ENCODE measurements at places on chromosomes 7 and 10. TPM values are rescaled to one million over a fixed set of nuclear protein-coding genes. Genes with fewer than 3 reads are reported as not detected.

The LANCL2 gene
- 4.9 TPM for total RNA-seq

The ADRB1 gene
- not detected for total RNA-seq

The TAS2R5 gene
- 5.2 TPM for total RNA-seq

The MRLN gene
- total RNA-seq = not detected

DNA sequence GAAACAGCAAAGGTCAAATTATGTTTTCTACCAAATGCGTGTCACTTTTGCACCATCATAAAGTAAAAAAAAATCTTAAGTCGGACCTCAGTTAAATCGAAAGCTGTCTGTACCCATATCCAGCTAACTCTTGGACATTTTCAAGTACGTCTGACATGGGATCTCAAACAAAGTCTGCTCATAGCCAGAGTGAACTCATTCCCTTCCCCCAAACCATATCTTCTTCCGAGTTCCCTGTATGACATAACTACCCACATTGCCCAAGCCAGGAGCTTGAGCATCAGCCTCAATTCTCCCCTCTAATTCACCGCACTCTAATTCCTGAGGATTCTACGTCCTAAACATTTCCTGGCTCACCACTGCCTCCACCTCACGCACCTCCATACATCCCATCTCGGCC is 44.8 kb upstream of the TARP start:
- no peaks in the 10 kb centered on the region for H3K27me3 ChIP-seq
- peak overlapping the region; percentile 93 for H3K27ac ChIP-seq
- no peak for DNase-seq
- H3K36me3 ChIP-seq = no peaks in the 10 kb centered on the region
- peaks cover 7% of the 10 kb centered on the region for H3K4me1 ChIP-seq

DNA sequence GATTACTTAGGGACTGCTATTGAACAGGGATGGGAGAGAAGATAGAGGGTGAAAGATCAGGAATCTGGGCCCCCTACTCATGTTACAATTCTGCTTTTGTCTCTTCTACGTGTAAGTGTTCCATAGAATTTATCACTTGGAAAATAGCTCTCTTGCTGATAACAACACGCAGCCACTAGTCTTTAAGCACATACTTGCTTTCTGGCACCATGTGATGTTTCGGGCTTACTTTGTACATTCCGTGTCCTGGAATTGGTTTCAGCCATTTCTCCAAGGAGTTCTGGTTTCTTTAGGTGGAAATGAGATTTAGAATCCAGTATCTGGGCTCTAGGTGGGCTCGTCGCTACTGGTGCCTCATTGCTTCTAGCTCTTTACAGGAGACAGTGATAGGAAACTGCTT is 59.7 kb downstream of the TFAM start:
- no peak overlapping the region for H3K4me3 ChIP-seq
- no peak for DNase-seq
- peaks cover 18% of the 10 kb centered on the region for H3K27me3 ChIP-seq

- H3K27ac ChIP-seq = no peak overlapping the region
- H3K4me1 ChIP-seq = no peaks in the 10 kb centered on the region
- DNase-seq = no peak
- H3K27me3 ChIP-seq = peaks cover 3% of the 10 kb centered on the region
- no peaks in the 10 kb centered on the region for H3K36me3 ChIP-seq
- H3K4me3 ChIP-seq = no peak overlapping the region
Observed at GRCh38 chr10:68247931-68248330, 16.0 kb upstream of the ATOH7 start.

DNA sequence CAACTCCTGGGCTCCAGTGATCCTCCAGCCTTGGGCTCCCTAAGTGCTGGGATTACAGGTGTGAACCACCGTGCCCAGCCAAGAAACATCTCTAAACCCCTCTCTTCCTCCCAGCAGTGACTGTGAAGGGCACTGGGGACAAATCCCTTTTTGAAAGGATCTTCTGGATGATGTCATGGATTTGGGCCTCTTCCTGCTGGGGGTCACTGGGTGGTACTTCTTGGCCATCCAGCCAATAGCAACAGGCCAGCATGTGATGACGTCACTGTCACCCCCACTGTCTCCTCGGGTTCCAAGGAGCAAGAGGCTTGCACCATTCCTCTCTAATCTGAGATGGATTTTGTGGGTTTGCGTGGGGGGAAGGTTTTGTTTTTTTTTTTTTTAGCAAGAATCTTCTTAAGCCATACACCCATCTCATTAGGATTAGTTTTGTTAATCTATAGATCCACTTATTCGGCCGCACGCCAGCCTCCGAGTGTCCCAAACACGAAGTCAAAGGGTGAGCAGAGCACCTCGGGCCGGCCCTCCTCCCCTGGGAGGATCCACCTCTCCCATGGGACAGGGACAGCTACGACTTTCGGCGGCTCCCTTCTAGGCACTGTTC is 29.4 kb upstream of the TNRC18 start:
- H3K4me1 ChIP-seq = peaks cover 6% of the 10 kb centered on the region
- no peak overlapping the region for H3K4me3 ChIP-seq

DNA sequence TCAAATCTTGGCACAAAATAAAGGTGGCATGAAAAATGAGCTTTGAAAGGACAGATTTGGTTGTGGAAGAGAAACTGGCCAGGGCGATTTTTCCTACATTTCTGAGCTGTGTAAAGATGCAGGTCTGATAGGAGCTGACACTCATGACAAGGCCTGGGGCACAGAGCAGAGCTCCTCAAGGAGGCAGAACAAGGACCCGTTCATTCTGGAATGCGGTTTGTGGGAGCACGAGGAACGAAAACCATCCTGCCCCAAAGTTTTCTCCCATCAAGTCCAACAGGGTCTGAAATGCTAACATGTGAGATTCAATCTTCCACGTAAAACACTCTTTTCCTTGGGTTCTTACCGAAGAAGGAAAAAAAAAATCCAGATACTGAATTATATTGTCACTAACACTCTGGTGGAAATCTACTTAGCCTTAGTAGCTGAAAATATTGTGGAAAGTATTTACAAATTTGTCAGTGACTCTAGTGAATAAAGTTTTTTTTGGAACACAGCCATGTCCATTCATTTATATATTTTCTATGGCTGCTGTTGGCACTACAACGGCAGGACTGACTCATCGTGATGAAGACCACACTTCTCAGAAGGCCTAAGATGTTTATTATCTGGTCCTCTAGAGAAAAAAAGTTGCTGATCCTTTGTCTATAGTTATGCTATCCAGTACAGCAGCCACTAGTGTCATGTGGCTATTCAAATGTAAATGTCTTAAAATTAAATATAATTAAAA is 215.7 kb downstream of the BAMBI start:
- no peak overlapping the region for H3K27ac ChIP-seq
- H3K4me3 ChIP-seq = no peak overlapping the region
- H3K27me3 ChIP-seq = peaks cover 2% of the 10 kb centered on the region
- DNase-seq = no peak
- no peaks in the 10 kb centered on the region for H3K4me1 ChIP-seq
- no peaks in the 10 kb centered on the region for H3K36me3 ChIP-seq

- H3K27ac ChIP-seq = peak overlapping the region; percentile 86
- peak overlapping the region; percentile 77 for H3K4me3 ChIP-seq
- no peaks in the 10 kb centered on the region for H3K27me3 ChIP-seq
- no peaks in the 10 kb centered on the region for H3K36me3 ChIP-seq
Observed at GRCh38 chr10:33248638-33249037, 85.8 kb downstream of the NRP1 start.

DNA sequence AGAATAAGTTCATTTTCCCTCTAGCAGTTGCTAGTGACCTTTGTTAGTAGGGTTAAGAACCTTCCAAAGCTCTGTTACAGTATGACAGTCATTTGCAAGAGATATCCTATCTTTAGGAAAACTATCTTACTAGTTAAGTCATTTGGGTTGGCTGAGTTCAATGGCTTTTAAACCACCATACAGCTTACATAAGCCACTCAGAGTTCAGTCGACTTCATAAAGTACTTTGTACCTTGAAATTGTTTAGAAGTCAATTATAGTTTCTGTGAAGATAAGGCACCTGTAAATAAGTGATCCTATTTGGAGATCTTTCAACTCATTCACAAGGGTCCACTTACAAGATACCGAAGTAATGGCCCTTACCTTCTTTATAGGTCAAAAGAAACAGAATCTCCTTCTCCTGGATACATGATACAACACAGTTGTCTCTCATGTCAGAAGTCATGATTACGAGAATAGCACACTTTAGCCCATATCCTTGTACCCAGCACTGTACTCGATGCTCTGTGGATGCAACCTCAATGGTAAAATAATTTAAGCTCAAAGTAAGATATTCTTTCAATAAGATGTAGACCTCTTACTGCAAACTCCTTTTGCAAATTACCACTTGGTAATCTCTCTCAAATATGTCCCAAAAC is 11.9 kb upstream of the ABCC2 start:
- H3K36me3 ChIP-seq = peaks cover 21% of the 10 kb centered on the region
- H3K27ac ChIP-seq = no peak overlapping the region
- H3K27me3 ChIP-seq = no peaks in the 10 kb centered on the region
- H3K4me1 ChIP-seq = no peaks in the 10 kb centered on the region
- no peak overlapping the region for H3K4me3 ChIP-seq

GRCh38 chr7:32289651-32290414 is 200.3 kb downstream of the LSM5 start:
- H3K4me3 ChIP-seq = no peak overlapping the region
- no peak for DNase-seq

DNA sequence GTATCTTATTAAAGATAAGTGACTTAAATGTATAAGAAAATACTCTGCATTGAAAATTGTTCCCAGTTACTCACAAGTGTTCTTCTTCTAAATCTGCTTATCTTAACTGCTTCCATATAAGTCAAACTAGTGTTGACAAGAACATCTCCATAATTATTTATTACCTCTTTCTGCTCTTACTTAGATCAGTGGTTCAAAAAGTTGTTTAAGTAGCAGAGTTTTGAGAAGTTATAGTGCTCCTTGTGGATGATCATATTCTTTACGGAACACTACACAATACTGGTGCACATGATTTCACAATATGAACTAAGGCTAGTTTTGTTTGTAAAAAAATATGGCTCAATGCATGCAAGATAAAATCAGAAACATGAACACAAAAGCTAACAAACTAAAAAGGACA is 168.4 kb downstream of the SEMA3D start:
- no peak for DNase-seq
- H3K4me1 ChIP-seq = no peaks in the 10 kb centered on the region
- no peak overlapping the region for H3K27ac ChIP-seq
- no peaks in the 10 kb centered on the region for H3K36me3 ChIP-seq

DNA sequence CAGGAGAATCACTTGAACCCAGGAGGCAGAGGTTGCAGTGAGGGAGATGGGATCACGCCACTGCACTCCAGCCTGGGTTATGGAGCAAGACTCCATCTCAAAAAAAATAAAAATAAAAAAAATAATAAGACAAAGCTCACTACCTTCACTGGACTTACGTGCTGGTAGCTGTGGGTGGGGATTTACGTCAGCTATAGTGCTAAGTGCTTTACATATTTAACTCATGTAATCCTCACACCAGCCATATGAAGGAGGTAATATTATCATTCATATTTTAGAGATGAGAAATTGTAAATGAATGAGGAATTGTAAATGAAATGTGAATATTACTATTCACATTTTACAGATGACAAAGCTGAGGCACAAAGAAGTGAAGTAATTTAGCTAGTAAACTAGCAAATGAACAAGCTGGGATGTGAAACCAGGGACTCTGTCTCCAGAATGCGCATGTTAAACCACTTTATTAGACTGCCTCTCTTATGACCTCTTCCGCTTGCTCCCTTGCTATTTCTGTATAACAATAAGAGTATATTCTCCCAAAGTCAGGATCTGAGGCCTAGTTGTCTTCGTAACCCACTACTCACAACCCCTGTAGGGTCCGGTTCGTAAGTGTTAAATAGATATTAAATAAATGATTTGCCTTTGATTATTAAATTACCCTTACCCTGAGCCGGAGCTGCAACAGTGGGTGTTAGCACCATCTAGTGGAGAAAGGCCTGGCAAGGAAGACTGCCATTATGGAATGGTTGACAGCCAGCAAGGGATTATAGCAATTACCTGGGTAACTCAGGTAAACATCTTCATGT is 70.2 kb downstream of the HTR7 start:
- peaks cover 10% of the 10 kb centered on the region for H3K4me1 ChIP-seq
- H3K36me3 ChIP-seq = no peaks in the 10 kb centered on the region
- H3K27me3 ChIP-seq = peaks cover 4% of the 10 kb centered on the region
- no peak for DNase-seq
- H3K4me3 ChIP-seq = no peak overlapping the region

GRCh38 chr10:114372995-114373394 is 31.3 kb downstream of the AFAP1L2 start:
- peaks cover 1% of the 10 kb centered on the region for H3K27me3 ChIP-seq
- H3K4me3 ChIP-seq = no peak overlapping the region
- no peaks in the 10 kb centered on the region for H3K36me3 ChIP-seq
- no peak overlapping the region for H3K27ac ChIP-seq
- DNase-seq = no peak
- peaks cover 3% of the 10 kb centered on the region for H3K4me1 ChIP-seq

DNA sequence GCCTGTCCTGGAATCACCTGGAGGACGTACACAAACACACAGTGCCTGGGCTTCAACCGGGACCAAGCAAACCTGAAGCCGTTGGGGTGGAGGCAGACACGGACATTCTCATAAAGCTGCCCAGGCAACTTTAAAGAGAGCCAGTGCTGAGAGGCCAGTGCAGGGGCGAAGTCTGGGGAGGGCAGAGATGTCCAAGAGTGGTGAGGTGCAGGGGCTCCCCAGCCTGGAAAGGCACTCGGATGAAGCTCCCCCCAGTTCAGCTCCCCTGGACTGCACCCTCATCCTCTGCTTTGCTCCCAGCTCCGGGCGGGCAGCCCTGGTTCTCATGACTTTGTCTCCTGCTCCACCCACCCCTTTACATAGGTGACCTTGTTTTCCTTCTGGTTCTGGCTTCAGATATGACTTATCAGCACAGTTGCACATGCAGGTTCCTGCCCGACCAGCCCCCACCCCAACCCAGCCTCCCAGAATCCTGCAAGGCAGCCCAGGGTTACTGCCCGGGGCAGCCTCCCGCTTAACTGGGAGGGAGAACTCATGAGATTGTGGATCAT is 60.8 kb upstream of the EEPD1 start:
- H3K4me3 ChIP-seq = no peak overlapping the region
- no peak for DNase-seq
- H3K27me3 ChIP-seq = peaks cover 4% of the 10 kb centered on the region
- H3K4me1 ChIP-seq = no peaks in the 10 kb centered on the region
- no peaks in the 10 kb centered on the region for H3K36me3 ChIP-seq

- H3K4me1 ChIP-seq = no peaks in the 10 kb centered on the region
- H3K36me3 ChIP-seq = no peaks in the 10 kb centered on the region
- no peak overlapping the region for H3K4me3 ChIP-seq
Observed at GRCh38 chr10:118809357-118810220, 54.8 kb upstream of the CACUL1 start.

DNA sequence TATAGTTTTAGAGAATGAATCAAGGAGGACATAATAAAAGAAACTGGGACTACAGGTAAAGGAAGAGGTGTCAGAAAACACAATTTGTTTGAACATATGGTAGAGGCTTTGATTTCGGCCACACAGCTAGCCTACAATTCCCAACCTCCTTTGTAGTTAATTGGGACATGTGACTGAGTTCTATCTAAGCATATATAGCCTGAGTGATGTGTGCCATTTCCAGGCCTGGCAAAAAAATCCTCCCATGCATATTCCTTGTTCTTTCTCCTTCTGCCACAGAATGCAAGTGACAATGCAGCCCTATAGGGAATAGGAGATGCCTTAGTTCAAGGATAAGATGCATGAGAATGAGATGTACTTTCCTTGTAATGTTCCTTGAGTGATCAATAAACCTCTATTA is 590.7 kb upstream of the STEAP1 start:
- no peak for DNase-seq
- no peak overlapping the region for H3K27ac ChIP-seq
- peaks cover 3% of the 10 kb centered on the region for H3K36me3 ChIP-seq

GRCh38 chr10:132869621-132870020 is 72.7 kb downstream of the CFAP46 start:
- peaks cover 2% of the 10 kb centered on the region for H3K4me1 ChIP-seq
- DNase-seq = no peak
- H3K27ac ChIP-seq = no peak overlapping the region
- peaks cover 14% of the 10 kb centered on the region for H3K27me3 ChIP-seq
